T-helper 17 cell (primary cell): ENCODE measurements at places on chromosomes 3 and 15. TPM values are rescaled to one million over a fixed set of nuclear protein-coding genes. Genes with fewer than 3 reads are reported as not detected.

The SH2D7 gene
- total RNA-seq, result not detected

- no peaks in the 10 kb centered on the region for H3K27me3 ChIP-seq
- H3K36me3 ChIP-seq, result peaks cover 3% of the 10 kb centered on the region
- H3K4me1 ChIP-seq, result peaks cover 37% of the 10 kb centered on the region
- H3K4me3 ChIP-seq, result peak overlapping the region; percentile 71
- DNase-seq, result no peak
- H3K27ac ChIP-seq, result peak overlapping the region; percentile 88
These were observed 49.5 kb upstream of the MBNL1 start for GRCh38 chr3:152219216-152219615.

DNA sequence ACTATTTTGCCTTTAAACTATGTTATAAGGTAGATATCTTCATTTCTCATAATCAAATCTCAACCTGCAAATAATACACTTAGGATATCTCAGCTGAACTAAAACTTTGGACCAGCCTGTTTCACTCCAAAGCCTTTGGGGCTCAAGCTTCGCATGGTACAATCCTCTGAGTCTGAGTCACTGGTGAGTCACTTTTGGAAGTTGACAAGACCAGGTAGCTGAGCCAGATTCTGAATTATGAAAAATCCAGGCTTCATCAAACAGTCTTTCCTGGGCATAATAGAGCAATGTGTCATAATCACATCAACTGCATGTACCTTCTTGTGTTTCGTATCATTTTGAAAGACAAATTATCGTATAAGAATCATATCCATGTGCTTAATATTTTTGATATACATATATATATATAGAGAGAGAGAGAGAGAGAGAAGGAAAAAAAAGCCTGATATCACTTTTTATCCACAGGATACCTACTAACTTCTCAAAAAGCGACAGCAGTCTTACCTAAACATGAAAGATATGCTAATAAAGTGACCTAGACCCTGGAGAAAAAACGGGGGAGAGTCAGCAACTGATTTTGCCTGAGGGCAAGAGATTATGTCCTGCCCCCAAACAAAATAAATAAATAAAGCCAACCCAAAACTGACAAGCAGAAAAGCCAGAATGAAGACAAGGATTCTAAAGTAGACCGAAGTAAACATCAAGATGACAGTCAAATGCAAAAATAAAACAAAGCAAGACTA lies 263.9 kb upstream of the TGFBR2 start:
- H3K4me3 ChIP-seq, result no peak overlapping the region
- H3K36me3 ChIP-seq, result no peaks in the 10 kb centered on the region
- no peak overlapping the region for H3K27ac ChIP-seq
- no peak for DNase-seq
- H3K4me1 ChIP-seq, result peaks cover 7% of the 10 kb centered on the region
- H3K27me3 ChIP-seq, result no peaks in the 10 kb centered on the region

- peaks cover 12% of the 10 kb centered on the region for H3K4me1 ChIP-seq
- DNase-seq, result no peak
- H3K36me3 ChIP-seq, result no peaks in the 10 kb centered on the region
- no peak overlapping the region for H3K27ac ChIP-seq
- H3K27me3 ChIP-seq, result peaks cover 45% of the 10 kb centered on the region
- H3K4me3 ChIP-seq, result no peak overlapping the region
These were observed 4.4 kb upstream of the IQSEC1 start for GRCh38 chr3:13077431-13078162.
